ENCODE measurements at places on chromosomes 1 and 21. TPM values are rescaled to one million over a fixed set of nuclear protein-coding genes. Genes with fewer than 3 reads are reported as not detected.

Gene OR1C1
- polyA plus RNA-seq, result not detected

Gene ATP1A2
- 5.0 TPM for polyA plus RNA-seq

Gene HJV
- 0.08 TPM for polyA plus RNA-seq

Gene CAMK1G
- 1.4 TPM for polyA plus RNA-seq

Gene C1orf226
- 19.9 TPM for polyA plus RNA-seq

Measured in left renal pelvis (tissue), 4 donors.